Posterior vena cava (tissue), 2 donors: ENCODE measurements at places on chromosomes 16 and 17.

DNA sequence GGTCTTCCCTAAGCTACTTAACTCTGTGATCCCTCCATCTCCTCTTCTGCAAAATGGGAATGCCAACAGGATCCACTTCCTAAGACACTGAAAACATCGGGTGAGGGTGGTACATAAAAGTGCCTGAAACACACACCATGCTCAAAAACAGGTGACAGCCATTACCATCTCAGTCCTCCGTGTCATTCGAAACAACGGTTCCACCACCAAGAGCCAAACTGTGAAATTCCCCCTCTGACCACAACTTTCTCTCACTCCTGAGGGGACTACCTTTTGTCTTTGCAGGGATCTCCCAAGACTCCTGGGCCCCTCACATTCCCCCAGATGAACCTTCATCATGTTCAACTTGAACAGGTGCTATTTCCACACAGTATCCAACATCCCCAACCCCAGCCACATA lies 37.0 kb downstream of the NUBP1 start:
- no peak for DNase-seq

GRCh38 chr16:85417156-85417860 lies 195.8 kb upstream of the GSE1 start:
- peak; percentile 72 for DNase-seq

- DNase-seq: peak; percentile 17
These were observed 365.4 kb upstream of the TNRC6C start for GRCh38 chr17:77593081-77593480.

DNA sequence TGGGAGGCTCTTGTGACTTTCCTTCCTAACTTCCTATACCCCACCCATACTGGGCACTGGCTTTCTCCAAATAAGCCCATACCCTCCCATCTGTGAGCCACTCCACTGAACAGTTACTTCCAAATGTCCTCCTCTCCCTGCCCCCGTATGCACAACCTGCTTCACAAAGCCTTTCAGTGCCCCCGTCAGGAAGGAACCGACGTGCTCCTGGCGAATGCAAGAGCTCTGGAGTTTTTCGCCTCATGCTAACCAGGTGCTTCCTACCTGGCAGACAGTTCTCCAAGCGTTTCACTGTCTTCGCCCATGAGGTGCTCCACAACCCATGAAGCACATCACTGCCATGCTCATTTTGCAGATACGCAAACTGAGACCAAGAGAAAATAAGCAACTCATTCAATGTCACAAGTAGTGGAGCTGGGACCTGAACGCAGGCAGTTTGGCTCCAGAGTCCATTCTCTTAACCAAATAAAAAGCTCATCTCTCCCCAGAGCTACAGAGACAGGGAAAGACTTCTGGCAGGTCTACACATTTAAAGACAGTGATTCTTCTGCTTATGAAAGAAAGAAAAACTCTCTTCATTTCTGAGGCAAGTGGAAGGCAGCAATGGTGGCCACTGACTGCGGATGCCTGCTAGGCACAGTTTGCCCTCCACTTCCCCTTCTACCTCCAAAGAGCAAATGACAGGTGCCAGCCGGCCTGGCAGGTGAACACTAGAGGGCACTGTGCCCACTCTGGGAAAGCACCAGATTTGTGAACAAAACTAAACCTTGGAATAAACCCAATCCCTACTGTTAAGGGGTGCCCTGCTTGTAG lies 23.8 kb downstream of the SPHK1 start:
- peak; percentile 83 for DNase-seq

DNA sequence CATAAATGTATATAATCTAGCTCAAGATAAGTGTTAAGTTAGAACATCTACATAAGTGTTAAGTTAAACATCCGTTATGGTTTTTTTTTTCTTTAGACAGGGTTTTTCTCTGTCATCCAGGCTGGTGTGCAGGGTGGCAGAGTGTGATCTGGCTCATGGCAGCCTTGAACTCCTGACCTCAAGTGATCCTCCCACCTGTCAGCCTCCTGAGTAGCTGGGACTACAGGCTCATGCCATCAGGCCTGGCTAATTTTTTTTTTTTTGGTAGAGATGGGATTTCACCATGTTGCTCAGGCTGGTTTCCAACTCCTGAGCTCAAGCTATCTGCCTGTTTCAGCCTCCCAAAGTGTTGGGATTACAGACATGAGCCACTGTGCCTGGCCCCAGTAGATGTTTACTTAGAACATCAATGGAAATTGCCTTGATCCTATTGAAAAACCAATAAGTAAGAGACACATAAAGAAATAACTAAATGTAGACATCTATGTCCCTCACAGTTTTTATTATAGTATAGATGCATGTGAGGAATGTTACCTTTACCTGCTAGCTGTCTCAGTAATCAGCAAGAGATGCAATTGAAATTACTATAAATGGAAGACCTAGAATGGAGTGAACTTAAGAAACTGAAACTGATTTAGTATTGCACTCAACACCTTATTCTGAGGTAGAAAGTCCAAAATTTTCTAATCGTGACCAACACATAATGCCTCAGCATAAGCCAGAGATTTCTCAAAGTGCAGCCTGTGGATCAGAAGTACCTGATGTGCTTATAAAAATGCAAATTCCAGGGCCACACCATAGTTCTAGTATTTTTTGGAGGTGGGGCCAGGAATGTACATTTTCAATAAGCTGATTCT lies 5.5 kb upstream of the FAM20A start:
- DNase-seq: no peak

DNA sequence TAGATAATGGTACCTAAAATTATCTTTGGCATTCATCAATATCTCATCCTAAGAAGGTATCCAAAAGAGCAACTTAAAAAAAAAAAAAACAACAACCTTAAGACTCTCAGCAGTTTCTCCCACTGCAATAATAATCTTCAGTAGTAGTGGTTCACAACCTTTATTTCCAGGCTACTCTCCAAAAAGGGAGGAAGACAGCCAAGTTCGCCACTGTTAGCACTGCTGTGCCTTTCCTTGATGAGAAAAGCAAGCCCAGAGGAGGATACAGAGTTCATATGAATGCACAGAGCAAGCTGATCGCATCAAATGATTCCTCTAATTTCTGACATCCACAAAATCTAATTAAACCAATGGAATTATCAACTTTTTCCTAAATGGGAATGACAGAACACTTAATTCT lies 199.4 kb downstream of the AATF start:
- DNase-seq: no peak

DNA sequence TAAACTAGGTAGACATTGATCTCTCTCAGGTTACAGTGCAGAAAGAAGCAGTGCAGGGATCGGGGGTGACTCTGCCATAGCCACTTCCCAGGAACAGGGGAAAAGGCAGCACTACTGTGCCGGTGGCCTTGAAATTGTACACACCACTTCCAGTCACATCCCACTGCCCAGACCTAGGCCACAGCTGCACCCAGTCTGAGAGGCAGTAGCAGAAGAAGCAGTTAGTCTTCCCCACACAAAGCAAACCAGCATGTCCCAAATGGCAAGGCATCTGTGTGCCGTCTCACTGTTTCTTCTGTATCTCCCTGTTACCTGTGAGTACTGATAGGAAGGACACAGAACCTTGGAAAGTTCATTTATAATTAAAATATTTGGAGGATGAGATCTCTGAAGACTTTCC lies 47.0 kb downstream of the TMC6 start:
- DNase-seq: no peak

GRCh38 chr17:17545031-17545820 lies 46.3 kb downstream of the PEMT start:
- DNase-seq: no peak

GRCh38 chr17:2856727-2857126 lies 60.5 kb downstream of the RAP1GAP2 start:
- no peak for DNase-seq

DNA sequence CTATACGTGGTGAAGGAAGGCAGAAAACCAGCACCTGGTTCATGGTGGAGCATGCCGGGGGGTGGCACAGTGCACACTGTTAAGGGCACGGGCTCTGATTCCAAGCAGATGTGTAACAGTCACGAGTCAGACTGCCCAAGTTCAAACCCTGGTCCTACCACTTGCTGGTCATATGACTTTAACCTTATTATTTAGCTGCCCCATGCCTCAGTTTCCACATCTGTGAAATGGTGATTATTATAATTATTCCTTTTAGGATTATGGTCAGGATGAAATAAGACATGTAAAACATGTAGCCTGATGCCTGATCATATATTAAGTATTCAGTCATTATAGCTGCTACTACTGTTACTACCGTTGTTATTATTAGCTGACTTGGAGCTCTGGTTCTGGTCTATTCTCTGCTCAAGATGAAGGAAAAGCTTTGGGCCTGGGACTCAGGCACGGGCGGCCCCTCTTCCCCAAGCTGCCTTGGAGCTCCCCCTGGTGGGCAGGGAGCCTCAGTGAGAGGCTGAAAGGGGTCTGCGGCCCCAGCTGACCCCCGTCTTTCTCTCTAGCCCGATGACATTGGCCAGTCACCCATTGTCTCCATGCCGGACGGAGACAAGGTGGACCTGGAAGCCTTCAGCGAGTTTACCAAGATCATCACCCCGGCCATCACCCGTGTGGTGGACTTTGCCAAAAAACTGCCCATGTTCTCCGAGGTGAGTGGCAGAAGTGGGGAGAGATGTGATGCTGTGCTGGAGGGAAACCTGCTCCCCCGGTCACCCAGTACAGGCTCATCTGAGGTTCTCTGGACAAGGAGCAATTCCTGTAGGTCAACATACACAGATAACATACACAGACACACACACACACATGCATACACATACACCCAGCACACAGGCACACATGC lies 14.0 kb downstream of the NR1D1 start:
- DNase-seq: no peak

- no peak for DNase-seq
These were observed 46.7 kb upstream of the GCSH start for GRCh38 chr16:81142864-81143263.

- no peak for DNase-seq
These were observed 55.4 kb downstream of the GP2 start for GRCh38 chr16:20271893-20272292.

- DNase-seq: peak; percentile 63
These were observed 6.4 kb downstream of the CUEDC1 start for GRCh38 chr17:57948555-57949420.

GRCh38 chr17:4505187-4505586 lies 6.5 kb downstream of the SPNS2 start:
- no peak for DNase-seq

DNA sequence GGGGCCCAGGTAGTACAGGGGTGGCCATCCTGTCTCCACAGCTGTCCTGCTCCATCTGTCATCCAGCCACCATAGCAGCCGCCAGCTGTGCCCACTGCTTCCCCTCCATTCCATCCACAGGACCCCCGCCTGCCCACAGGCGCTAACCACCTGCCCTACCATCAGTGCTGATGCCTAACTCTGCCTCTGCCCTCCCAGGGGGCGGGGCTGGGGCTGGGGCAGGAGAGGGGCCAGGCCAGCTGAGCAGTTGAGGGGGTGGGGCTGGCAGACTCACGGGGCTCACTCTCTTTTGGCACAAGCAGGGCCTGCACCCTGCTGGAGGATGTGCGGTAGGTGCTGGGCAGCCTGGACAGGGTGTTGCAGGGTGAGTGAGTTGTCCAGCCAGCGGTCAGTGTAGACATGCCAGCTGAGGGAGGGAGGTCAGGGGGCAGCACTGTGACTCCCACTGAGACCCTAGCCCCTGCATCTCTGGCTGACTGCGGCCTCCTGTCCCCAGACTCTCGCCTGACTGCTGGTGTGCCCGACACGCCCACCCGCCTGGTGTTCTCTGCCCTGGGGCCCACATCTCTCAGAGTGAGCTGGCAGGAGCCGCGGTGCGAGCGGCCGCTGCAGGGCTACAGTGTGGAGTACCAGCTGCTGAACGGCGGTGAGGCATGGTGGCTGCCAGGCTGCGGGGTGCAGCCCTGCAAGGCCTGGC lies 9.6 kb downstream of the GALK1 start:
- DNase-seq: no peak

GRCh38 chr16:29653471-29653870 lies 9.6 kb upstream of the SPN start:
- DNase-seq: no peak

GRCh38 chr17:78995761-78996451 lies 13.7 kb downstream of the CANT1 start:
- DNase-seq: peak; percentile 79

- DNase-seq: no peak
These were observed 459.7 kb downstream of the SOX9 start for GRCh38 chr17:72580321-72581127.
